ENCODE measurements at places on chromosomes 1 and 21. TPM values are rescaled to one million over a fixed set of nuclear protein-coding genes. Genes with fewer than 3 reads are reported as not detected.

MYOM3 gene
- not detected for total RNA-seq

WNT9A gene
- 0.37 TPM for total RNA-seq

DNA sequence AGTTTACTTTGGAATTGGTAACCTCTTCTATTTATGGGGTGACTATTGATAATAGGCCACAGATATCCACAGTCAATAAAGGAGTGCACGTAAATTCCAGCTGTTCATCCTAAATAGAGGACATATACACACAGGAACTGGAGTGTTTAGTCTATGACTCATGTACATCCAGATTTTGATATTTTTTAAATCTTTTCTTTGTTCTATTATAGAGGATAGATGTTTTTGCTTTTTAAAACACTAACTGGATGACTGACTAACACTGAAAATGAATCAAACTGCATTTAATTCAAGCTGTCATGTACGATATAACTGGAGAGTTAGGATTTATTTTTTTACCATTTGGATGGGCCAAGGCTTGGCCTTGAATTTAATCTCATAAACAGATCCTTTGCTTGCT, 45.9 kb downstream of the RGL1 start:
- H3K4me1 ChIP-seq: no peaks in the 10 kb centered on the region
- no peaks in the 10 kb centered on the region for H3K27me3 ChIP-seq
- no peaks in the 10 kb centered on the region for H3K36me3 ChIP-seq

DNA sequence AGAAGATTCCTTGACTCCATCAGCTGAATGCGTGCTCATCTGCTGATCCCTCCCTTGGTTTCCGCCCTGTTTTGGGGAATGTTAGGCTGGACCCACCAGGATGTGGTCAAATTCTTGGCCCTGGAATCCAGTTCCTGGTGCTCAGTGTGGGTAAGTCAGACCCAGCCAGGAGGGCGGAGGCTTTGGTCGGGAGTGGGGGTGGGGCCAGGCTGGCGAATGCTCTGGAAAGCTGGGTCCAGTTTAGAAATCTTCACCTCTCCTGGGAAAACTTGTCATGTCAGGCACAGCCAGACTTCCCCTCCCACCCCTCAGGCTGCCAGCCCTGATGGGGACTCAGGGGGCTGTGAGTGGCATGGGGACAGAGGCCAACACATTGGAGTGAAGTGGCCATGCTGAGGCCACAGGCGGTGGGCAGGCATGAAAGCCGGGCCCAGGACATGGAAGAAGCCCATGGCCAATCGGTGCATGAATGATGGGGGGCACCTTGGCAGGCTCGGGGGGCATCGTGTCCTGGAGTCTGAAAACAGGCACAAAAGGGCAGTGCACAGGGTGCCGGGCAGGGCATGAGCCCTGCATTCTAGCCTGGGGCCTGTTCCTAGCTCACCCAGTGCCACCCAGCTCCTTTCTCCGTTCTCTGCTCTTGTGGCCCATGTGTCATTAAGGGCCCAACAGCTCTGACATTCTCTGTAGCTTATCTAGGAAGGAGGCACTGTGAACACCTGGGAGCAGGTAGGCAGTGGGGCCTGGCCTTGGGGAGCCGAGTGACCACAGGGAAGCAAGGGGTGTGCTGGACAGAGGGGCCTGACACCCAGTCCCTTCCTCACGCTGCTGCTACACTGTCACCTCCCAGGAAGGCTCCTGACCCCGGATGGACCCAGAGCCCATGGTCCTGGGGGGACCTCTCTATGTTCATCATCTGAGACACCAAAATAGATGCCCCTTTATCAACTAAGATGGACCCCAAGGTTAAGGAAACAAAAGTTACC, 14.6 kb upstream of the PADI1 start:
- no peaks in the 10 kb centered on the region for H3K4me1 ChIP-seq
- no peak overlapping the region for H3K4me3 ChIP-seq
- H3K27ac ChIP-seq: peak overlapping the region; percentile 46
- DNase-seq: no peak

DNA sequence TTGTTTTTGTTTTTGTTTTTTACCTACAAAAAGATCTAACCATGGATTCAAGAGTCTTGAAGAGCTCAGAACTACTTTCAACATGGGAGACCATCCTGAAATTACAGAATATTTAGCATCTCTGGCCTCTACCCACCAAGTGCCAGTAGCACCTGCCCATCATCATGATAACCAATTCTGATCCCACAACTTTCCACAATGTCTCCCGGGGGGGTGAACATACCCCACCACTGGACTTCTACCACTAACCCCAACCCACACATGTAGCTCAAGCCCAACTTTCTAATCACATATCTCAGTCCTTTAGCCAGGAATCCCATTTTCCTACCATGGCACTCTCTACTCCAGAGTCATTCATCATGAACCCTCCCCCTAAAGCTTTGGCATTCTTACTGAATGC, 15.7 kb upstream of the IFNAR2 start:
- H3K4me1 ChIP-seq: peaks cover 40% of the 10 kb centered on the region
- DNase-seq: no peak
- H3K27ac ChIP-seq: peak overlapping the region; percentile 94
- H3K36me3 ChIP-seq: no peaks in the 10 kb centered on the region
- no peak overlapping the region for H3K4me3 ChIP-seq

DNA sequence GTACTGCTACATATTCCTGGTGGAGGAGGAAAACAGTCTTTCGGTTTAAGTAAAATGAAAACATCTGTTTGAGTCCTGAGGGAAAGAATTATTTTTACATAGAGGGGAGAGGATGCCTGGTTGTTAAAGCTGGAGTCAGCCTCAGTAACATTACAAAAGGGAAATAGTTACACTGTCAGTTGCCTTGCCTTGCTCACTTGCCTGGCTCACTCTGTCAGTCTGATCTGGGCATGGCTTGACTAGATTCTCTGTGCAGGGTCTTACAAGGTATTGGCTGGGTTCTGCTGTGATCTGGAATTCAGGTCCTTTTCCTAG, 8.4 kb upstream of the UBE2U start:
- DNase-seq: no peak
- no peaks in the 10 kb centered on the region for H3K27me3 ChIP-seq
- H3K36me3 ChIP-seq: no peaks in the 10 kb centered on the region
- H3K4me3 ChIP-seq: no peak overlapping the region
